ENCODE measurements at places on chromosomes 3 and 15.

- no peak for DNase-seq
Observed at GRCh38 chr3:83023086-83023485, 1261.6 kb upstream of the GBE1 start.

DNA sequence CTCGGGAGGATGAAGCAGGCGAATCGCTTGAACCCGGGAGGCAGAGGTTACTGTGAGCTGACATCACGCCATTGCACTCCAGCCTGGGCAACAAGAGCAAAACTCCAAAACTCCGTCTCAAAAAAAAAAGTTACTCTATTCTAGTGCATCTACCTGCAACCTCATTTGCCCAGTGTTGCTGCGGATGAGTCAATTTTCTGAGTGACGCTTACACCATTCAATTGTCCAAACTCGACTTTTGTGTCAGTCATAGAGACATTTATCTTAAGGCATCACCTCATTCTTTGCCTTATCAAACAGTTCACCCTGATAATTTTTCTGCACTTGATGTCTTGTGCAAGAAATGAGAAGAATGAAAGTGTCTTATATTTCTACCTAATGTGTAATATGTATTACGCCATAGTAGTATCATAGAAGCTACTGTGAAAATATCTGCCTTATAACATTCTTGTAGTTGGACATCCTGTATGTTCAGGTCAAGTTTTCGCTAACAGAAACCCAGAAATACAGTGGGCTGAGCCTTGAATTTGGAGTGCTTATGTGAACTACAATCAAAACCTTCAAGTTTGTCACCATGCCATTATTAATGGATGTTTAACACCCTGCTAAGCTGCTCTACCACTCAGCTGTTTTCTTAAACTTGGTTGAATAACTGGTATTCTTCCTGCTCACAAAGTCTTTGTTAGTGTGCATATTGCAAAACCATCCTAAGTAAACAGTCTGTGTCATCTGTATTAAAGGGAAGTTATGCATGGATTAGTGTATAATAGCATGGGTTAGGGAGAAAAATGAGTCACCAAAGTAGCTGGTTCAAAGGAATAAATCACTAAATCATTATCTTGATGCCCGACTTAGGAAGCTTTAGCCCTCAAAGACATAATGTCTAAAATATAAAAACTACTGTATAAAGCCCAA is 531.0 kb upstream of the NR2F2 start:
- DNase-seq, result no peak

- DNase-seq, result no peak
Observed at GRCh38 chr15:73983211-73983727, 8.8 kb downstream of the STOML1 start.

DNA sequence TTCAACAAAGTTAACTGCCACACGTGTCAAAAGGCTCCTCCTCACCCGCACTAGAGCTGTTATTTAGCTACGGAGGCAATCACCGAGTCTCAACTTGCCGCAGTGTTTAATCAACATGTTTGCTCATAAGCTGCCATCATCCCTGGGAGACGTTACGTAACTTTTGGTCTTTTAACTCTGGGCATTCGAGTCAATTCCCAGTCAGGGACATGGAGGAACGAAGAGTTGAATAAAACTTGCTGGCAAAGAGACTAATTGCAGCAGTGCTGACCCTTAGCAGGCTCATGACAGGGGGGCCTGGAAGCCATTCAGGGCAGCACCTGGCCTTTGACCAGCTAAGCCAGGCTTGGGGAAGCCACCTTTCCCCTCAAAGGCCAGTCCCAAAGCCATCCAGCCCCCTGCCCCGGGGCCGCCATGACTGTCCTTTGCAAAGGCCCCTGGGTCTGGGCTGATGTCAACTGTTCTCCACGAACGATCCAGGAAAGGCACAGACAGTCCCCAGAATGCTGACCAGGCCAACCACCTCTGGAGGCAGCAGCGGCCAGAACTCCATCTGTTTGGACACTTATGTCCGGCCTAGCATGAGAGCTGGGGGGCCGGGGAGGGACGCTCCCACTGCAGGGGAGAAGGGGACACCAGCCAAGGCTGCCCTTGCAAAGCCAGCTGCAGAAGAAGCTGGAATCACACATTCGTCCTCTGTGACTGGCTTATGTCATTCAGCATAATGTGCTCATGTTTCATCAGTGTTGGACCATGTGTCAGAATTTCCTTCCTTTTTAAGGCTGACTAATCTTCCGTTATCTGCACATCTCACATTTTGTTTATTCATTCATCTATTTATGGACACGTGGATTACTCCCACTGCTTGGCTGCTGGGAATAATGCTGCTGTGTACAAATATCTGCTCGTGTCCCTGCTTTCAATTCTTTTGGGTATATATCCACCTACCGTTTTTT is 43.7 kb downstream of the PCSK6 start:
- no peak for DNase-seq

GRCh38 chr15:25184356-25185155 is 229.8 kb downstream of the SNRPN start:
- DNase-seq, result no peak

- DNase-seq, result no peak
Observed at GRCh38 chr3:42024591-42025351, 62.9 kb upstream of the ULK4 start.

DNA sequence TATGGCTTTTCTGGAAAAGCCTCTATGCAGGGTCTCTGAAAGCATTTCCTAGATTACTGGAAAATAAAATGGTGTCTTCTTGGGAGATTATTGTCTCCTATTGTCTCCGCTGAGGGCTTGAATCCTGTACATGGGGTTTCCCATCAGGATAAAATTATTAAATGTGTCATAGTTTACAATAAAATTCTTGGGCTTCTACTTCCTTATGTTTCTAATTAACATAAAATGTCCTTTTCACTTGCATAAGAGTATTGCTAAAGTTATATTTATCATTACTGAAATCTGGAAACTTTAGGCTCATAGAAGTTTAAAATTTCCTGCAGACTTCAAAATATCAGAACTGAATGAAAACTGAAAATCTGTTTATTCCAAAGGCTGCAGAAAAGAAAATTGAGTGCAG is 595.5 kb upstream of the AGTR1 start:
- no peak for DNase-seq

DNA sequence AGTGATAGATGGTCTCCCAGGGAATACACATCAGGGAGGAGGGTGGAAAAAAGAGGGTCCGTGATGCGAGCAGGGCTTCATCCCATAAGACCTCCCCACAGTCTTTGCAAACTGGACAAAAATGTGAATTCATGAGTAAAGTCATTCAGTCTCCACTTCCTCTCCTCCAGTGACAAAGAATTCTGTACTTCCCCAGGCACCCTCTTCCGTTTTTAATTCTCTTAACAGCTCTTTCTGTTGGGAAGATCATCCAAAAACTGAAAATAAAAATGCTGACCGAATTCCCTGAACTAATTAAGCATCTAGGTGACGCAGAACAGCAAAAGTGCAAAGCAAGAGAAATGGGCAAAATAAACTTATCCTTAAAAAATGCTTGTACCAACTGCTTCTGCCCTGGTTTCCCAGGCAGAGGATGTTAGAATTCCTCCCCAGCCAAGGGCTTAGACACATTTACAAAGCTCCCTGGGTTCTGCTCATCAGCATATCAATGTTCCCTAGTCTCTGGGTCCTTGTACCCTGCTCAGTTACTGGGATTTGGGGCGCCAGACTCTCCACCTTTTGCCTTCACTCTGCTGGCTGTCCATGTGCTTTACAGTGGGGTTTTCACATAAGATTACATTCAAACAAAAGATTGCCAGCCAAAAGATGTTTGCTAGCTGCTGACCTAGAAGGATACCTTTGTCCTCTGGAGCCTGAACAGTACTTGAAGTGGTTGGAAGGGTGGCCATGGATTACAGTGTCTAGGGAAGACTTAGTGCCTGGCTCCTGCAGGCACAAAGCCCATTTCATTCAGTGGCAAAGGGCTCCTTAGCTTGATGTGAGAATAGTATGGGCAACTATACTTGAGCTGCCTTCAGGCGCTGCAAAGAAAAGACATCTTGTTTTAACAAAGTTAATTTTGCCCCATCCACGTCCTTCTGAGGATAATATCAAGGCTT is 69.4 kb downstream of the ARNT2 start:
- DNase-seq, result no peak

- DNase-seq, result no peak
Observed at GRCh38 chr15:36911322-36911944, 188.9 kb downstream of the MEIS2 start.

DNA sequence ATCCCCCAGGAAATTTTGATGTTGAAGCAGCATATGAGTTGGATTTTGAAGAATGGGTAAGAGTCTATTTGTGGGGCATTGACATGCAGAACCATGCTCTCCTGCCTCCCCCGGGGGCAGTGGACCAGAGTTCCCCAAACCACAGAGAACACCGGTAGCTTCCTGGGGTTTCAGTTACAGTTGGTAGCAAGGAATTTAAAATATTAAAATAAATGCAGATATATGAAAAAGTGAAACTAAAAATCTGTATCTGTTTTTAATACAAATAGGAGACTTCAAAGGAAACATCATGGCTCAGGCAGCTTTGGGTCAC is 37.4 kb downstream of the SLC9A9 start:
- no peak for DNase-seq

DNA sequence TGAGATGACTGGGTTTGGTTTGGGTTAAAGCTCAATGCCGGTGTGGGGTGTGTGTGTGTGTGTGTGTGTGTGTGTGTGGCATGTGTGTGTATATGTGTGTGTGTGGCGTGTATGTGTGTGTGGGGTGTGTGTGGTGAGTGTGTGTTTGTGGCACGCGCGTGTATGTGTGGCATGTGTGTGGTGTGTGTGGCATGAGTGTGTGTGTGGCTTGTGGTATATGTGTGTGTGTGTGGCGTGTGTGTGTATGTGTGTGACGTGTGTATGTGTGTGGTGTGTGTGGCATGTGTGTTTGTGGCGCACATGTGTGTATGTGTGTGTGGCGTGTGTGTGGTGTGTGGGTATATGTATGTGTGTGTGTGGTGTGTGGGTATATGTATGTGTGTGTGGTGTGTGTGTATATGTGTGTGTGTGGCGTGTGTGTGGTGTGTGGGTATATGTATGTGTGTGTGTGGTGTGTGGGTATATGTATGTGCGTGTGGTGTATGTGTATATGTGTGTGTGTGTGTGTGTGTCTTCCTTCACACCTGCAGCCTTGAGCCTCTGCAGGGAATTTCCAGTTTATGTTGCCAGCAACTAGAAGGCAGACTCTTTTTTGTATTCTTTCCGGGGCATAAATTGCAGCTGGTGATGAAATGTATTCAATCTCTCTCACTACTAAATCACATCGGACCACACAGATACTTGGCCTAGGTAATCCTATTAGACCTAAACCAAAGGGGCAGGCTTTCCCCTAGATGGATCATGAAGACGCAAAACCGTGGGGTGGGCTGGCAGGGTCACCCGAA is 34.8 kb downstream of the CHRD start:
- DNase-seq, result no peak

DNA sequence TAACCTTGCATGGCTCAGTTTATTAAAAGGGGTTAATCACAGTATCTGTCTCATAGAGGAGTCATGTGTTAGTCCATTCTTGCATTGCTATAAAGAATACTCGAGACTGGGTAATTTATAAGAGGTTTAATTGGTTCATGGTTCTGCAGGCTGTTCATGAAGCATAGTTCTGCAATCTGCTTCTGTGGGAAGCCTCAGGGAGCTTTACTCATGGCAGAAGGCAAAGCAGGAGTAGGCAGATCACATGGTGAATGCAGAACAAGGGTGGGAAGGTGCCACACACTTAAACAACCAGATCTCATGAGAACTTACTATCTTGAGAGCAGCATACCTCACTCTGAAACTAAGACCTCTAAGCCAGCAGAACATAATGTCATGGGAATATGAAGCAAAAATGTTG is 42.2 kb upstream of the PTX3 start:
- no peak for DNase-seq

DNA sequence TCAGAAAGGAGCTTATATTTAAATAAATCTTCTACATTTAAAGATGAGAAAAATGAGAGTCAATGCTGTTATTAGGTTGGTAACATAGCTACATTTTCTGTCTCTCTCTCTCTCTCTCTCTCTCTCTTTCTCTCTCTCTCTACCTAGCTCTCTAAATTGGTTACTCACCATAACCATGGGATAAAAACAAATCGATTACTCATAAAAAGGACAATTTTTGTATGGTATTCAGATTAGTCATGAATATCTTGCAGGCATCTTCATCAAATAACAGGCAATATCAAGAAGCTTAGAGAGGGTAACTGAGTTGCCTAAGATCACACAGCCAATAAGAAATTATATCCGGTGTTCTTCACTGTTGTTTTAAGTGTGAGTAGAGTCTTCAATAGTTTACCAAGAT is 81.8 kb upstream of the ALCAM start:
- DNase-seq, result no peak

GRCh38 chr3:194329583-194329965 is 21.6 kb downstream of the CPN2 start:
- DNase-seq, result no peak

DNA sequence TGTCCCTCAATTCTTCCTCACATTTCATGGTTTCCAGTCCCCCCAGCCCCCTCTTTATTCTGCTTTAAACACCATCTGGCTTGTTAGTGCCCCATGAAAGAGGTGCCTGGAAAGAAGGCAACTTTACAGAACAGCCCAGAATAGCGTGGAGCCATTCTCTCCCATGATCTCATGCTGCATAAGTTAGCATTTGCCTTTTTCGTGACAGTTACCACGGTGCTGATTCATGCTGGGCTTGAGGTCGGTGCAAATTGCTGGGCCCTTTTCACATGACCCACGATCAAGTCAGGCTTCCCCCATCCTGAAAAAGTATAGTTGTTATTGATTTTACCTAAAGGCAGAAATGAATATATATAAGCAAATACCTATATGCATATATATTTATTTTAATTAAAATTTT is 29.6 kb downstream of the SQOR start:
- no peak for DNase-seq

- DNase-seq, result peak; percentile 51
Observed at GRCh38 chr3:36700537-36701248, 63.7 kb downstream of the DCLK3 start.

DNA sequence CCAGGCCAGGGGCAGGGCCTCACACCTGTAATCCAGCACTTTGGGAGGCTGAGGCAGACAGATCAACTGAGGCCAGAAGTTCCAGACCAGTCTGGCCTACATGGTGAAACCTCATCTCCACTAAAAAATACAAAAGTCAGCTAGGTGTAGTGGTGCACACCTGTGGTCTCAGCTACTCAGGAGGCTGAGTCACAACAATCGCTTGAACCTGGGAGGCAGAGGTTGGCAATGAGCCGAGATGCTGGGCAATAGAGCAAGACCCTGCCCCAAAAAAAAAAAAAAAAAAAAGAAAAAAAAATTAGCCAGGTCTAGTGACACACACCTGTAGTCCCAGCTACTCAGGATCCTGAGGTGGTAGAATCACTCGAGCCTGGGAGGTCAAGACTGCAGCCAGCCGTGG is 18.8 kb downstream of the MYO9A start:
- no peak for DNase-seq

GRCh38 chr3:48680811-48681540 is 4.7 kb downstream of the NCKIPSD start:
- no peak for DNase-seq

GRCh38 chr15:90929246-90930019 is 2.9 kb downstream of the HDDC3 start:
- no peak for DNase-seq

DNA sequence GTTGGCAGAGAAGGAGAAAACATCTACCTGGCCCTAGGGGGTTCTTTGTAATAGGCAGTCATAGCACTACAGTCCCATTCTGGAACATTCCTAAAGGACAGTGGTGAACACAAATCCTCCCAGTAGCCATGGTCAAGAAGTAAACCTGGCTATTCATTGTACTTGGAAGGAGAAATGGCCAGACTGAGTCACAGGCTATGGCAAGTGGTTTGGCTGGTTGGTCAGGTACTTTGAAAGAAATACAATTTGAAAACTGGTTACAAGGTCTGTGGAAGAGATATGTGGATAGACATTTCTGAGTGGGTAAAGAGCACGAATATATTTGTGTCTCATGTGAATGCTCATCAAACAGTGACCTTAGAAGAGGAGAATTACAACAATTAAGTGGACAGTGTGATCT is 33.0 kb upstream of the FAN1 start:
- DNase-seq, result no peak
